Activated CD8-positive, alpha-beta T cell treated with anti-CD3 and anti-CD28 coated beads for 36 hours (primary cell): ENCODE measurements at places on chromosomes 5 and 9.

DNA sequence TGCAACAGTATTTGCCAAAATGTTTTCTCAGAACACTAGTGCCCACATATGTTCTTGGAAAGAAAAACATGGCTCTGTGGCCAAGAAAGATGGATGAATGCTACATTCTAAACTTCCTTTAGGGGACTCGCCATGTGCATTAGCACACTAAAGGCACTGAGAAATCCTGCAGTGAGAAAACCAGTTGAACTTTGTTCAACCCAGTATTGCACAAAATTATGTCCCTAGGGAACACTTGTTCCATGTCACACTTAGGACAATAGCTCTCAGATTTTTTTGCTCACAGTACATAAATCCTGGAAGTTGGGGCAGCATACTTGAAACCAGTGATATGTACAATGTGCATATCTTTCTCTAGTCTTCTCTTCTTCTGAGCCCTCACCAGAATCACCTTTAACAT is 96.6 kb downstream of the ADRB2 start:
- H3K27me3 ChIP-seq = peaks cover 26% of the 10 kb centered on the region
- peaks cover 8% of the 10 kb centered on the region for H3K4me1 ChIP-seq
- H3K4me3 ChIP-seq = no peak overlapping the region
- DNase-seq = no peak

- peaks cover 2% of the 10 kb centered on the region for H3K27me3 ChIP-seq
- H3K27ac ChIP-seq = no peak overlapping the region
- H3K4me3 ChIP-seq = no peak overlapping the region
- DNase-seq = no peak
These were observed 192.0 kb downstream of the MTRR start for GRCh38 chr5:8060953-8061429.

DNA sequence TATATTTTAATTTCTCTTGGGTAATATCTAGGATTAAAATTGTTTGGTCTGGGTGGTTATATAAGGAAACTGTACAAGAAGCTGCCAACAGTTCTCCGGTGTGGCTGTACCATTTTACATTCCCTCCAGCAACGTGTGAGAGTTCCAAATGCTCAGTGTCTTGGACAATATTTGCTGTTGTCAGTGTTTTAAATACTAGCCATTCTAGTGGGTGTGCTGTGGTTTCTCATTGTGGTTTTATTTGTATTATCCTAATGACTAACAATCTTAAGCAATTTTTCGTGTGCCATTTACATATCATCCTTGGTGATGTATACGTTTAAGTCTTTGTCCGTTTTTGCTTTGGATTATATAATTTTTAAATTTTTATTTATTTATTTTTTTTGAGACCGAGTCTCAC is 34.0 kb downstream of the TNFSF15 start:
- no peak for DNase-seq
- no peaks in the 10 kb centered on the region for H3K36me3 ChIP-seq

DNA sequence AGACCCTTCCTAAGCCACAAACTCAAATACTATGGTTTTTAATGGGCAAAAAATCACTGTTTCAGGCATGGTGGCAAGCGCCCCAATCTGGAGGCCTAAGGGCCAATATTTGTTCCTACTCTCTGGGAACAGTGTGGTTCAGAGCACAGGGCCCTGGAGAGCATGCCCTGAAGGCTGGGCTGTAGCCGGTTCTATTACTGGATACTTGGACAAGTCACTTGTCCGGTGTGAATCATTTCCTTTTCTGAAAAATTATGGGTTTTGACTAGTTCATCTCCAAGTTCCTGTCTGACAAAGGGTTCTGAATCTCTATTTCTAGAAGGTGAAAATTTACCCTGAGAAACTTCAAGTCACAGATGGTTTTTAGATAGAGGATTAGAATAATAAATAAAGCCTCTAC is 75.0 kb downstream of the OTULIN start:
- no peak overlapping the region for H3K4me3 ChIP-seq
- H3K4me1 ChIP-seq = peaks cover 20% of the 10 kb centered on the region
- H3K36me3 ChIP-seq = peaks cover 23% of the 10 kb centered on the region
- no peak overlapping the region for H3K27ac ChIP-seq
- DNase-seq = no peak
- H3K27me3 ChIP-seq = no peaks in the 10 kb centered on the region

GRCh38 chr9:23412458-23412857 is 413.6 kb downstream of the ELAVL2 start:
- no peaks in the 10 kb centered on the region for H3K36me3 ChIP-seq
- H3K27ac ChIP-seq = no peak overlapping the region
- no peak for DNase-seq
- no peaks in the 10 kb centered on the region for H3K4me1 ChIP-seq
- H3K4me3 ChIP-seq = no peak overlapping the region
- H3K27me3 ChIP-seq = no peaks in the 10 kb centered on the region

DNA sequence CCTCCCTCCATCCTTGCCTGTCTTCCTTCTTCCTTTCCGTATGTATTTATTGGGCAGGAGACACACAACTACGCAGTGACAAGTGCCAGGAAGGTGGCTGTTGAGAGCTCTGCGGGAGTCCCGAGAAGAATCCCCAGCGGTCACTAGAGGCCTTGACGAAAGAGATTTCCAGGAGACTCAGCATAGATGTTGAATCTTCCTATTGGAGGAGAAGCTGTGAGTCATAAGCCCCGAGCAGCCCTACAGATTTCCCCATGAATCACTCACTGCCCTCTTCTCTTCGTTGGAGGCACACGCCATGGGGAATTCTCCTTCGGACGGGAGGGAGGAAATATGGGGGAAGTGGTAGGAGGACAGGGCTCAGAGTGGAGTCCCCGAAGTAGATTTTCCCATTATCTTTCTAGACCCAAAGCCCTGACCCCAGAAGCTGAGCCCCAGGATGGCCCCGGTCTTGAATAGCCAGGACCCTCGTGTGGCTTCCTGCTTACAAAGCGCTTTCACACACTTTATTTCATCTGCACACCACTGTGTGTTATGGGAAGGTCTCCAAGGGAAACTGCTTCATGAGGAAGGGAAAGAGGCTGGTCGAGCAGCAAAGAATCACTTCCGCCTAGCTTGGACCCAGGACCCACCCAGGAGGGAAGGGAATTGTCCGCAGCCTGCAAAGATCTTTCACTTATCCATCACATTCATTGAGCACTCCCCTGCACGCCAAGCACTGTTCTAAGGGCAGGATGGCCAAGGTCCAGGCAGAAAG is 12.7 kb downstream of the DUSP1 start:
- no peaks in the 10 kb centered on the region for H3K36me3 ChIP-seq
- H3K4me3 ChIP-seq = no peak overlapping the region

- peaks cover 16% of the 10 kb centered on the region for H3K4me1 ChIP-seq
- no peak overlapping the region for H3K4me3 ChIP-seq
- H3K36me3 ChIP-seq = no peaks in the 10 kb centered on the region
- DNase-seq = no peak
These were observed 30.7 kb upstream of the AUH start for GRCh38 chr9:91392435-91392834.

DNA sequence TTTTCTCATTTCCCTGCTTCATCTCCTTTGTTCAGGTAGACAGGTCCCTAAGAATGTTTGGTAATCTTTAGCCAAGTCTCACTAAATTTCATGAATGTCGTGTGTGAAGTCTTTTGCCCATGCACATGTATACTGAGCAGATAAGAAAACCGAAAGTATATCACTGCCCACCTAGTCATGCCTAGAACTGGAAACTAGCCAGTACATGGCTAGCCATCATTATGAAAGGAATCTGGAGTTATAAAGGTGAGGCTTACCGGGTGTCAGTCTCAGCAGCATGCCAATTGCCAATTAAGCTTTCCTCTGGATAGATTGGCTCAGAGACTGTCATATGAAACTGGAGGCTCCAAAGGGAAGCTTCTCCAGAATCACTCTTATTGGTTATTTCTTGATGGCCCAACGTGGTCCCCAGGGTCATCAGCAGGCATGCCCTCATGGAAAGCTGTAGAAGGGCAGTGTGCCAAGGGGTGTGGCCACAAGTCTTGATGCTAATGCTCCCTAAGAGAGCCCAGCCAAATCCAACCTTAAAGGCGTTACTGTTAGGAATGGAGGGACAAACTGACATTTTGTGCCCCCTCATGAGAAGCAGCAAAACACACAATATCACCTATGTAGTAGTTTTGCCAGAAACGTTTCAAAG is 307.3 kb upstream of the PIK3R1 start:
- no peak overlapping the region for H3K4me3 ChIP-seq
- no peaks in the 10 kb centered on the region for H3K36me3 ChIP-seq
- H3K4me1 ChIP-seq = no peaks in the 10 kb centered on the region
- no peak for DNase-seq
- H3K27ac ChIP-seq = no peak overlapping the region

- H3K4me1 ChIP-seq = peaks cover 28% of the 10 kb centered on the region
- no peaks in the 10 kb centered on the region for H3K27me3 ChIP-seq
- no peak overlapping the region for H3K4me3 ChIP-seq
- H3K27ac ChIP-seq = no peak overlapping the region
These were observed 96.7 kb downstream of the SUSD1 start for GRCh38 chr9:112078432-112078831.

GRCh38 chr5:160188141-160189015 is 40.9 kb upstream of the FABP6 start:
- DNase-seq = no peak
- no peak overlapping the region for H3K27ac ChIP-seq
- peaks cover 2% of the 10 kb centered on the region for H3K4me1 ChIP-seq
- no peaks in the 10 kb centered on the region for H3K36me3 ChIP-seq
- H3K4me3 ChIP-seq = no peak overlapping the region
- peaks cover 20% of the 10 kb centered on the region for H3K27me3 ChIP-seq

GRCh38 chr5:138273834-138274188 is 610 bp downstream of the GFRA3 start:
- H3K27me3 ChIP-seq = peaks cover 24% of the 10 kb centered on the region
- H3K36me3 ChIP-seq = no peaks in the 10 kb centered on the region
- peaks cover 9% of the 10 kb centered on the region for H3K4me1 ChIP-seq
- DNase-seq = no peak
- H3K4me3 ChIP-seq = peak overlapping the region; percentile 26
- no peak overlapping the region for H3K27ac ChIP-seq

DNA sequence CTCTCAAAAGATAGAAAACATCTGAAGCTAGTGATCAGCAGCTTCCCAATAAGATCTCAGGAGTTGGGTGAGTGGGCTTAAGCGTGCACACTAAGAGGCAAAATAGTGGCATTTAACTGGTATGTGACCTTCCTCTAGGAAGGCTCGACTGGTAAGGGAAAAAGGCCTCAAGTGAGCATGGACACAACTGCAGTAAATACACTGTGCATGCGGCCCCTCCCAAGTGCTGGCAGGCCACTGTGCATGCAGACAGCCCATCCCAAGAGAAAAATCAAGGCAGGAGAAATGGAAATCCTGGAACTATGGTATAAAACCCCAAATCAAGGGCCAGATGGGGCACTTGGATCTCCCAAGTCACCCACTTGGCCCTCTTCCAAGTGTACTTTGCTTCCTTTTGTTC is 112.7 kb downstream of the SMC2 start:
- DNase-seq = no peak
- H3K4me3 ChIP-seq = no peak overlapping the region
- no peaks in the 10 kb centered on the region for H3K4me1 ChIP-seq
- no peaks in the 10 kb centered on the region for H3K36me3 ChIP-seq
- H3K27ac ChIP-seq = no peak overlapping the region

DNA sequence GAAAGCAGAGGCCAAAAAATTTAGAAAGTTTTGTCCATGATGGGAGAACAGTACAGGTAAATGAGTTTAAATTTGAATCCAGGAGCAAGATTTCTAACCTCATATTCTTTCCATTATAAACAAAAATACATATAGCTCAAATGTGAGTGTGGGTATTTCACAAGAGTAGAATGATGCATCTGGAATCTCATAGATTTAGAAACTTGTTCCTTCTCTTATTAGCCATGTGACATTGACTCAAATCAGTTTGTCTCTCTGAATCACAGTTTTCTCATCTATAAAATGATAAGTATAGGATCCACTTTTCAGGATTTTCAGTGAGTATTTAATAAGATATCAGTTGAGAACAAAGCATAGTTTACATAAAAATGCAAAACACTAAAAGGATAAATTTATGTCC is 436.3 kb upstream of the PAPPA start:
- no peaks in the 10 kb centered on the region for H3K4me1 ChIP-seq
- no peak for DNase-seq
- no peak overlapping the region for H3K4me3 ChIP-seq
- no peaks in the 10 kb centered on the region for H3K27me3 ChIP-seq
- H3K36me3 ChIP-seq = no peaks in the 10 kb centered on the region

DNA sequence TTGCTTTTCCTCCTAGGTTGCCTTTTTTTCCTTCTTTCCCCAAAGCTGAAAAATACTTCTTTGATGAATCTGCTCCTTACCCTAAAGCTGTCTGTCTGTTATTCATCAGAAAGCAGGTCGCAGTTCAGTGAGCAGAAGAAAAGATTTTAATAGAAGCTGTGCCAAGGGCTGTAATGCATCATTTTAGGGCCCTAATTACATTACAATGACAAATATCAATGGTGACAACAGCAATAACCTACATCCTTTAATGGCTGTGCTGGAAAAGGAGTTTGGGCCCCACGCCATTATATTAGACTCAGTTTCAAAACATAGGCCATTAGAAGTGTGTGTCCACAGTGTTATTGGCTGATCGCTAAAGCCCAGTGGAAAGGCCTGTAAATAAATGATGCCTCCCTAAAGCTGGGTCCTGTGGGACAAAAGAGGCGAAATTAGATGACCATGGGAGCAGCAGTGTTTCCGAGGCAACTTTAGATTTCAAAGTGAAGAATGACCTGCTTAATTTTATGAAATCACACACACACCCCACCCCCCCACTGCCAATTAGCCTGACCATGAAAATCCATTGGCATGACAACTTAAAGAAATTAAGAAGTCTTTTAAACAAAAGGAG is 38.4 kb downstream of the TLE4 start:
- H3K27ac ChIP-seq = no peak overlapping the region
- H3K27me3 ChIP-seq = no peaks in the 10 kb centered on the region
- DNase-seq = no peak
- H3K4me1 ChIP-seq = peaks cover 55% of the 10 kb centered on the region

- H3K27me3 ChIP-seq = peaks cover 4% of the 10 kb centered on the region
- H3K36me3 ChIP-seq = no peaks in the 10 kb centered on the region
- no peak for DNase-seq
- no peaks in the 10 kb centered on the region for H3K4me1 ChIP-seq
- no peak overlapping the region for H3K27ac ChIP-seq
These were observed 7.5 kb downstream of the ALDOB start for GRCh38 chr9:101427957-101428655.
